ENCODE measurements at places on chromosomes 6 and 20.

DNA sequence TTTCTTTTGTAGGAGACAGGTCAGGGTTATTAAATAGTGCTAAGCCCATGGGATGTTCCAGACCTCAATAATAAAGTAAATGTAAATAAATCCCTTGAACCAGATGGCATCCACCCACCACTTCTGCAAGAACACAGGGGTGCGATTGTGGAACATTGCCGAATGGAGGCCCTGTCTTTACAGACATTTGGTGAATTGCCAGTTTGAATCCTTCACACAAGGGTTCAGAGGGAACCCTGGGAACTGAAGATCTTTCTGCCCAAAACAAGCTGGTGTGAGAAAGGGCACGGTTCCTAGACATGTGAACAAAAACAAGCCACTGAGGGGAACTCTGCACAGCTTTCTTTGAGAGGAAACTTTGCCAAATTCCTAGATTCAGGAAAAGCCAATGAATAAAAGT is 30.2 kb upstream of the RNF8 start:
- peak; percentile 61 for DNase-seq

- DNase-seq, result no peak
Measured at GRCh38 chr6:167751579-167752115, 75.1 kb upstream of the AFDN start.

DNA sequence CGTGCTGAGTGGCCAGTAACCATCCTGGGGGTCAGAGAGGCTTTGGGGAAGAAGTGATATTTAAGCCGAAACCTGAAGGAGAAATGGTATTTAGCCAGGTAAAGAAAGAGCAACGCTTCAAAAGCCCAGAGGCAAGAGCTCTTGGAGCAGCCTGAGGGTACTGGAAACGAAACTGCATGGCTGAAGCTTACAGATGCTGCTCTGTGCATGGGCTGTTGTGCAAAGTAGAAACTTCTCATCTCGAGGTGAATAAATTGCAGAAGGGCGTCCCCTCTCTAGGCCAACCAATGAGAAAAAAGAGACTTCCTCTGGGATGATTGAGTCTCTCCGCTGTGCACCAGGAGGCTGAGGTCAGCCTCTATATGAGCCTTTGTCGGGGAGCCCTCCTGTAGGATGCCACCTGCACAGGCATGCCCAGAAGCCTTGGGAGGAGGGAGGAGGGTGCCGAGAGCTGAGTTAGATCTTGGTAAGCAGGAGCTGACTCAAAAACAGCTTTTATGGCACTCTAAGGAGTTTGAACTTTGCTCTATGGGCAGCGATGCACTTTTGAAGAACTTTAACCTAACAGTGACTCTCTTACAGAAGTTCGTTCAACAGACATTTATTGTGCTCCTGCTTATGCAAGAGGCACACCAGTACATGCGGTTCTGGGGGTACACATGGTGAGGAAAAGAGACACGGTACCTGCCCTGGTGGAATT is 61.6 kb upstream of the EDN1 start:
- no peak for DNase-seq

GRCh38 chr6:3053231-3053508 is 15.1 kb upstream of the RIPK1 start:
- DNase-seq, result no peak

DNA sequence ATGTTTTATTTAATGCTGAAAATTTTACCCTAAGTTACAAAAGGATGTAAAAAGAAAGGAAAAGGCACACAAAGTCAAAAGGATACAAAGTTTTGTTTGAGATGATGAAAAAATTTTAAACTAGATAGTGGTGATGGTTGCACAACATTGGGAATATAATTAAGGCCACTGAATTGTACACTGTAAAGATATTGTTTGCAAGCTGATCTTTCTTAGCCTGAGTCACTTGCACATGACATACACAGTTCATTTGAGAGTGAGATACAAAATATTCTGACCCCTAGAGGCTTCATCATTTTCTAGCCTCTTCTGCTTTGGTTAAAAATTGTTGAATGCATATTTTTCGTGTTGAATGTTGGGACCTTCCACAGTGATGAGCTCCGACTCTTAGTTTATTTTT is 462.6 kb downstream of the HDGFL1 start:
- no peak for DNase-seq

GRCh38 chr20:3766422-3767109 is 987 bp downstream of the ADISSP start:
- peak; percentile 40 for DNase-seq

GRCh38 chr6:16437095-16437494 is 198.7 kb downstream of the GMPR start:
- no peak for DNase-seq

DNA sequence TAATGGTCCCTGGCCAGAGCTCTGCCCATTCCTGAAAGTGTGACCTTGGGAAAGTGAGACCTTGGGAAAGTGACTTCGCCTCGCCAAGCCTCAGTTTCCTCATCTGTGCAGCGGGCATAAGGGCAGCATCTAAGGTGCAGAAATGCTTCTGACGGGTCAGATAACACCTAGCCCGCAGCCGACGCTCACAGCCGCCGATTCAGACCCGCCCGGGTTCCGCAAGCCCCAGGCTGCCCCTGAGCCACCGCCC is 486 bp downstream of the FKBP1A start:
- no peak for DNase-seq

GRCh38 chr6:27672113-27672799 is 199.4 kb upstream of the ZNF184 start:
- DNase-seq, result peak; percentile 91

DNA sequence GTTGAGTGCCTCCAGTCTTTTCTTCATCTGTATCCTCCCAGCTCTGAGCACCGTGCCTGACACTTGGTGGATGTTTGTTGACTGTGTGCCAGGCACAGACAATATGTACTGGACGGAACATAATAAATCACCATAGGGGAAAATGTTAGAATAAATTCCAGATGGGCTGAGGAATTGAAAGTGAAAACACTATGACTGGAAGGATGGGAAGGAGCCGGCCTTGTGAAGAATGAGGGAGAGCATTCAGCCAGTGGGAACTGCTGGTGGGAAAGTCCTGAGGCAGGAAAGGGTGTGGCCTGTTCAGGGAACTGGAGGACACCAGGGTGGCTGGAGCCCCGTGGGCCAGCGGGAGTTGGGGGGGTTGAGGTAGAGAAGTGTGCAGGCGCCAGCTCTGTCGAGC is 75.4 kb downstream of the MTHFD1L start:
- DNase-seq, result no peak

DNA sequence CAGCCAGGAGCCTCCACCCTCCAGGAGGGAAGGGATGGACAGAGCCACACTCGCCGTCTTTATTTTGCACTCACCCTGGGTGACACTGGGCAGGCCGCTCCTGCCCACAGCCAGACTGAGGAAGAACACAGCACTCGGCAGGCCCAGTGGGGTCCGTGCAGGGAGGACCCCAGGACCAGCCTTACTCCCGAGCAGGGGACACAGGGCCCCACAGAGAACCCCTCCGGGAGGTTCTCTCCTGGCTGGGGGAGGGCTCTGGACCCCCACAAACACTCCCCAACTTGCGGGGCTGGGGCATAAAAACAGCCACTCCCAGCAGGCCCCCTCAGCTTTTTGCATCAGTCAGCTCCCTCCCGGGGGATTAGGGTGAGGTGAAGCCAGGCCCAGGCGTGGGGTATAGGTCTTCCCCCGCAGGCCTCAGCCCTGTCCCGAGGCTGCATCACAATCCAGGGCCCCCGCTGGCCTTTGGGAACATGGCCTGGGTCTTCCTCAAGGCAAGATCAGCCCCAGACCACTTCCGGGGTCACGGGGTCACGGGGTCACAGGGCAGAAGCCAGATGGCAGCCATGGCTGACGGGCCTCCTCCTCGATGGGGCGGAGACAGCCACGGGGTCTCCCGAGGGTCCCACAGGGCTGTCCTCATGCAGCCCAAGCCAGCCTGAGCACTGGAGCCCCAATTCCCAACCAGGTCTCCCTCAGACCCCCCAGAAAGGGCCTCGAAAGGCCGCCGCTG is 3.2 kb downstream of the TNFRSF6B start:
- DNase-seq, result no peak

GRCh38 chr6:79821859-79822258 is 125.5 kb downstream of the ELOVL4 start:
- no peak for DNase-seq

DNA sequence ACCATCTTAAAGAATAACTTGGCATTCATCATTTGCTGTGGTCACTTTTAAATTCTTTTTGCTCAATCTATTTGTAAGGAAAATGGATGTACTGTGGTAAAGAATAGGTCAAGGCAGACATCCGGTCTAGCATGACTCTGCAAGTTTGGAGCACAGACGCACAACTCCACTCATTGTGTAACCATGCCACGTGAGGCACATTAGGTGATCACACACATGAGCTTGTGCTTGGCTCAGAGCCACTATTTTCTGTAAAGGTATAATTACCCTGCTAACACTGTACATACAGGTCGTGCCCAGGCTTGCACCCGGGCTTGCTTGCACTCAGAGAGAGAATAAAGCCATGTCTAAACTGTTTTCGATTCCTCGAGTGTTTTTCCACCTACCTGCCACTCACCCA is 1289.1 kb upstream of the ADGRB3 start:
- no peak for DNase-seq

GRCh38 chr6:29792123-29793035 is 35.2 kb upstream of the HLA-G start:
- no peak for DNase-seq

DNA sequence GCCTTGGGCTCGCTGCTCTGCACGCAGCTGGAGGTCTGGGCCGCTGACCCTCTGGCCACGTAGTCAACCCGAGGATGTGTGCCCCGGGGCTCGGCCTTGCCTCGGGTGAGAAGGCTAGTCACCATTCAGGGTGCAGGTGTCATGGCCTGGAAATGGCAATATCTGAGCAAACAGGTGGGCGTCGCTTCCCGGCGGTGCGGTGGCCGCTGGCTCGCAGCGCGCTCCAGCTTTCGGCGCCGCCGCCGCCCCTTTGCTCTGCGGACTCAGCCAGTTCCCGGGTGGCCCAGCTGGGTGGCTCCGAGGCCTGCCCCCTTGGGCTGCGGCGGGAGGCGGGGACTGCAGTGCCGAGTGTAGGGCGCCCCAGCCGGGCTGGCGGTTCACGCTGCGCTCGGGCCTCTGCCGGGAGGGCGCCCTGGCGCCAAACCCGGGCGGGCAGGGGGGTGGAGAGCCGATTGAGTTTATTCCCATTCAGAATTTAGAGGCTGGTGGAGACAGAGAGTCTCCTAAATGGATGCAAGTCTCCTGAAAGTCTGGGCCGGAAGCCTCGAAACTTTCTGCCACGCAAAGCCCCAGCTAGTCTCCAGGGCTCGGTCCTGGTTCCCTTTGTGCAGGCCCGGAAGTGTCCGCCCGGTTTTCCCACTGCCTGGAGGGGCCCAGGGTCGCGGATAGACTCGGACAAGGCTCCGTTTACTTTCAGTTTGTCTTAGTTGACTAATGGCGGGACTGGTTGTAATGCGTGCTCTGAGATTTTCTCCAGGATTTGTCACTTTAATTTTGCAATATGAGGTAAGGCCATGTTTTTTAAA is 11.3 kb upstream of the TFAP2A start:
- peak; percentile 61 for DNase-seq

DNA sequence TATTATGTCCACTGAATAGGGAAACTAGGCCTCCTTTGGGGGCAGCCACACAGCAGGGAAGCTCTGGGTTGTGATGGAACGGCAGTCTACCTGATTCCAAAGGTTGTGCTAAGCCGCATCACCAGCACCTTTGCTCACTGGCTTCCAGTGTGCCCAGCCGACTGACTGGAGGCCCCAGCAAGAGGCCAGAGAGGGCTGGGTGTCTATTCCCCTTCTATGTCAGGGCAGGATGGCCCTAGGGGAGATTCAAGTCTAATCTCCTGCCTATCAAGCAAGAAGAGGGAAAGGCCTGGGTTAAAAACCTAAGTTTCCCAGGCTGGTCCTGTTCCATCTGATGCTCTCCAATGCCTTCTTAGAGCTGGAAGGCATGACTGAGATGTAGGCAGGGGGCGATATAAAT is 53.6 kb downstream of the JPH2 start:
- no peak for DNase-seq

GRCh38 chr6:162856885-162857284 is 129.1 kb downstream of the PACRG start:
- peak; percentile 94 for DNase-seq

- DNase-seq, result no peak
Measured at GRCh38 chr6:16405375-16405774, 167.0 kb downstream of the GMPR start.

- DNase-seq, result no peak
Measured at GRCh38 chr6:181049-181654, 111.1 kb upstream of the DUSP22 start.

DNA sequence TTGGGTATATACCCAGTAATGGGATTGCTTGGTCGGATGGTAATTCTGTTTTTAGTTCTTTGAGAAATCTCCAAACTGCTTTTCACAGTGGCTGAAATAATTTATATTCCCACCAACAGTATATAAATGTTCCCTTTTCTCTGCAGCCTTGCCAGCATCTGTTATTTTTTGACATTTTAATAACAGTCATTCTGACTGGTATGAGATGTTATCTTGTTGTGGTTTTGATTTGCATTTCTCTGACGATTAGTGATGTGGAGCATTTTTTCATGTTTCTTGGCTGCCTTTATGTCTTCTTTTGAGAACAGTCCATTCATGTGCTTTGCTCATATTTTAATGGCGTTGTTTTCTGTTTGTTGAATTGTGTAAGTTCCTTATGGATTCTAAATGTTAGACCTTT is 641.6 kb downstream of the HACE1 start:
- DNase-seq, result no peak

DNA sequence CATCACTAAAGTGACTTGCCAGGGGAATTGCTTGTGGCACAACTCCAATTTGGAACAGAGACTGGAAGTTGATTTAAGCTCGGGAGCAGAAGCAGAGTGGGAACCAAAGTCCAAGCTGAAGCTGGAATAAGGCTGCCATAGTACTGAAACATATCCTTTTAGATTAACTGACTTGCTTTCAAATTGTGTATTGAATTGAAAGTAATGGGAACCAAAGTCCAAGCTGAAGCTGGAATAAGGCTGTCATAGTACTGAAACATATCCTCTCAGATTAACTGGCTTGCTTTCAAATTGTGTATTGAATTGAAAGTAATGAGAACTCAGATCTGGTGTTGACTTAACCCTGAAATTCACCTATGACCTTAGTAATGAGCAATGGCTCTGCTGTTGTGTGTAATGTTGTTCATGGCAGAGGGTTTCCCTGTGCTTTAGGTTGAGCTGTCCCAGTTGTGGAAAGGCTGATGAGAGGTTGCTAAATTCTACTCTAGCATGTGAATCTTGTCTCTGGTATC is 40.2 kb downstream of the CENPW start:
- no peak for DNase-seq

DNA sequence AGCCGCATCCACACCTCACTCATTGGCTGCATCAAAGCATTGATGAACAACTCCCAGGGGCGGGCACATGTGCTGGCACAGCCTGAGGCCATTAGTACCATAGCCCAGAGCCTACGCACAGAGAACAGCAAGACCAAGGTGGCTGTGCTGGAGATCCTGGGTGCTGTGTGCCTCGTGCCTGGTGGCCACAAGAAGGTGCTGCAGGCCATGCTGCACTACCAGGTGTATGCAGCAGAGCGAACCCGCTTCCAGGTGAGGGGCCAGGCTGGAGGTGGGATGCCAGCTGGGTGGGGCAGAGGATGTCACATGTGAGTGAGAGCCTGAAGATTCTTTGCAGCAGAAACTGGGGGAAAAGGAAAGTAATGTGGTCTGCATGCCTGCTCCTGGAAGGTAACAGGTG is 66.7 kb downstream of the MOCS1 start:
- DNase-seq, result no peak

All from NCI-H524 (cell line).